ENCODE measurements at places on chromosomes 2 and 18.

- DNase-seq = no peak
These were observed 87.2 kb upstream of the YWHAQ start for GRCh38 chr2:9717886-9718451.

GRCh38 chr18:22347606-22348511 lies 69.9 kb downstream of the CTAGE1 start:
- DNase-seq = no peak

DNA sequence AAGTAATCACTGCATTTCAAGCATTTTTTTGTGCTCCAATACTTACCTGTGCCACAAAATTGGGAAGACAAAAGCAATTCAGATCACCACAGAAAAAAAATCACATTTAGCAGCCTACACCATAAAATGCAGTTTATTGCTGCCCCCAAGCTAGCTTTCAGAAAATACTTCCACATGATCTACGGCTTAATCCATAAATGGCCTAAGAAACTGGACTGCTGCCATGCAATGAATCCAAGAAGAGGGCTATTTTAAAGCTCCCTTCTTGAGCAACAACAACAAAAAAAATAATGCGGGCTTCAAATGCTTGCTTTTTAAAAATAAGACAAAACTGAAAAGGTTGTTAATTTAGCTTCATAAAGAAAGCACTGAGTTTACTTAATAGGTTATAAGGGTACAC lies 272.3 kb downstream of the RAD51AP2 start:
- DNase-seq = no peak

- DNase-seq = no peak
These were observed 164.2 kb upstream of the ETAA1 start for GRCh38 chr2:67232936-67233335.

DNA sequence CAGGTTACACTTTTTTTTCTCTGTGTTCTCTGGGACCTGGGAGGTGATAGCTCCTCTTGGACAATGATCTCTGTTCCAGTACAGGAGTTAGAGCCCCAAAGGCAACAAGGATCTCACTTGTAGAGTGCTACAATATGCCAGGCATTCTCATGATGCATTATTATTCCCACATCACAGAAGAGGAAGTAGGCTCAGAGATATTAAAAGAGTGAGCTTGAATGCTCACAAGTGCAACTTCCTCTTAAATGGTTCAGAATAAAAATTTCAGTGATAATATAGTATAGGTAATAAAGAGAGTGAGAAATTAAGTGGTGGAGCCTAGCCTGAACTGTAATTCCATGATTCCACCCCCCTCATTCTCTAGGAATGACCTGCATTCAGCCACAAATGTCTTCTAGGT lies 21.4 kb downstream of the POLE4 start:
- no peak for DNase-seq

DNA sequence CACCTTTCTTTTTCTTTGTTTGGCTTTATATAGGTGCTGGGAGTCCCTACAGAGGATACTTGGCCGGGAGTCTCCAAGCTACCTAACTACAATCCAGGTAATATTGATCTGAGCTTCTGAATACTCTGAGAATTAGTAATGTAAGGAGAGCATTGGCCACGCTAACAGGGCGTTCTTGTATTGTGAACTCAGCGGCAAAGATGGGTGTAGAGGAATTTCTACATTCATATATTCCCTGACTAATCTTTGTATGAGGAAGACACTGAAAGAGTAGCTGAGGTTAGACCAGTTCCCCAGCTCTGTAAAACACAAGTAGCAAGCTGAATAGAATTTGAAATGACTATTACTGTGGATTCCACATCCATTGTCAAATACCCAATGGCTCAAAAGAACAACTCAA lies 48.5 kb downstream of the CDK15 start:
- no peak for DNase-seq

DNA sequence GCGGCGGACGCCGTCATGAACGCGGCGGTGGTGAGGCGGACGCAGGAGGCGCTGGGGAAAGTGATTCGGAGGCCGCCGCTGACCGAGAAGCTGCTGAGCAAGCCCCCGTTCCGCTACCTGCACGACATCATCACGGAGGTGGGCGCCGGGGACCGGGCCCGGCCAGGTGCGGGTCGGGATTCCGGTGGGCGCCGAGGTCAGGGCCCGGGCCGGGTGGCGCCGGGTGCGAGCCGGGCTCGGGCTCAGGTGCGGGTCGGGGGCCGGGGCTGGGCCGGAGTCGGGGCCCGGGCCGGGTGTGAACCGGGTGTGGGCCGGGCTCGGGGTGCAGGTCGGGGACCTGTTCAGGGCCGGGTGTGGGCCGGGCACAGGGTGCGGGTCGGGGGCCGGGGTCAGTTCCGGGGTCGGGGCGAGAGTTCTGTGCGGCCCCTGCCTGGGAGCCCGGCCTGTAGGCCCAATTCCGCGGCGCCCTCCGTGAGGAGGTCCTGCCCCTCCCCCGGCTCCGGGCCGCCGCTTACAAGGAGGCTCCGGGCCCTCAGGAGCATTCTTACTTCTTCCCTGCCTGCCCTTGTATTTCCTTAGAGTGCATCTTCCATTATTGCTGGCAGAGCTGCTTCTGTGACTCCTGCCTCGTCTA lies 447 bp downstream of the TRAF3IP1 start:
- peak; percentile 40 for DNase-seq

DNA sequence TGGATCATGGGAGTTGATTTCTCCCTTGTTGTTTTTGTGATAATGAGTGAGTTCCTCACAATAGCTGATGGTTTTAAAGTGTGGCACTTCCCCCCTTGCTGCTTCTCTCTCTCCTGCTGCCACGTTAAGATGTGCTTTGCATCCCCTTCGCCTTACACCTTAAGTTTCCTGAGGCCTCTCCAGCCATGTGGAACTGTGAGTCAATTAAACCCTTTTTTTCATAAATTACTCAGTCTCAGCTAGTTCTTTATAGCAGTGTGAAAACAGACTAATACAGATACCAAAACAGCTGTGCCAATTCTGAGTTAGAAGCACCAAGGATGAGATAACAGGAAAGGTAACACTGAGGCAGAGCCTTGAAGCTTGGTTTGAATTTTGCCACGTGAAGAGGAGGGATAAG lies 44.7 kb downstream of the ITSN2 start:
- no peak for DNase-seq

DNA sequence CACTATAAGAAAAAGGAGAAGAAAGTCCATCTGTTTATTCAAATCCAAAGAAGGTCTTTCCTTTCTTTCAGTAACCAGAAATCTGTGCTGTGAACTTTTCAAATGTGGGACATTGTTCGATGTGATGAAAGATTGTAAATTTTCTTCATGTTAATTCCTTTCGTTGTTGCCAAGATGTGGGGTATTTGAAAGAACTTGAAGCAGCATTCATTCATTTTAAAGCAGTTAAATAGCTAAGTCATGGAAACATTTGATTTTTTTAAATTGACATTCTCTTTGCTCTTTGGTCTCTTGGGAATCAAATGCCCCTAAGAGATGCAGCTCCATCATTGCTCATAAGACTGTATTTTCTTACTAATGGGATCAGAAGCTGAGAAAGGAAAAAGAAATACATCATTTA lies 93.7 kb upstream of the EHBP1 start:
- no peak for DNase-seq

- DNase-seq = no peak
These were observed 81.9 kb downstream of the IKZF2 start for GRCh38 chr2:213069531-213069930.

DNA sequence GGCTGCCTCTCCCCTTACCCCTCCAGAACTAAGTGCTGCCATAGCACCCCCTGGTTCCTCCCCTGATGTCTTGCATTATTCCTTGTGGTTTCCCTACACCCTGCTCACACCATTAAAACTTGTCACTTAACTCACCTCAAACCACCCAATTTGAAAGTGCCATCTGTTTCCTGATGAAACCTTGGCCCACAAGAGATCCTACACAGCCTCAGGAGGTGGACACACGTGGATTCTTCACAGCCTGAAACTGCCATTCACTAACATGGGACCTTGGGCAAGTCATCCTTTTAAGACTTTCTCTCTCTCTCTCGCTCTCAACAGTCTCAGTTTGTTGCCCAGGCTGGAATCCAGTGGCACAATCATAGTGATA lies 27.5 kb upstream of the FAM124B start:
- DNase-seq = no peak

DNA sequence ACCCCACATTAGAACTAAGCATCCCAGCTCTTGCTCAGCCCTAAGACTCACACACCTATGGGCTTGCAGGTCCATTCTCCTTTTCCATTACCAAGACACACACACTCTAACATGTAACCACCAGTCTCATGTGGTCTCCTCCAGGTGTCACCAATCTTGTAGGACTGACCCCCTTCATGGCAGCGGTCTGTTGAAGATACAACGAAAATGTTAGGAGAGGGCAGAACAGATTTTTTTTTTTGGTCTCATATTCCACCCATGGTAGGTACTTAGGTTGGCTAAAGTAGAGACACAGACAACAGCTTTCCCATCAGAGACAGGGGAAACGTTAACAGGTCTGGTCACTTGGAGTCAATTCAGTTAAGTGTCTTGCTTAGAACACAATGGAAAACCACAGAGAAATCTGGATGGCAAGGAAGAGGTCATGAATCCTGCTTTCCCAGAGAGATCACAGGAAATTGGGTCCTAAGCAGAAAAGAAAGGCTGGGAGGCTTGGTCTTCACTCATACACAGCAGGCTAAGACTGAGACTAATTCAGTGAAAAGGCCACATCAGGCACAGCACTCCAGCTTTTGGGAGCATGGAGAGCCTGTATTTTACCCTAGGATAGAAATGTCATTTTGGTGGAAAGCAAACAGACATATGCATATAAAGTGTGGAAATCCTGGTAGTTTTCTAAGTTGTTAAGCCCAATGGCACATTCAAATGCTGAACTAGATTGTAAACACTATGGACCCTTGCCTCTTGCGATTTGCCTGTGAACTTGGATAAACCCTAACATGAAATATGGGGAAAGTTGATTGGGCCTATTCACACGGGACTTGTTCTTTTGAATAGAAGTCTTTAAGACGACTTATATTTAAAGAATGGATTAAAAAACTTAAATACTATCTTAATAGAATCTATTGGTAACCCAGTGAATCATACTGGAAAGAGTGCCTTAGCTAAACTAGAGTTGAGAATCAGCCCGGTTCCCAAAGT lies 3.8 kb downstream of the FN1 start:
- no peak for DNase-seq

- DNase-seq = no peak
These were observed 80.1 kb upstream of the FOSL2 start for GRCh38 chr2:28312307-28313219.

DNA sequence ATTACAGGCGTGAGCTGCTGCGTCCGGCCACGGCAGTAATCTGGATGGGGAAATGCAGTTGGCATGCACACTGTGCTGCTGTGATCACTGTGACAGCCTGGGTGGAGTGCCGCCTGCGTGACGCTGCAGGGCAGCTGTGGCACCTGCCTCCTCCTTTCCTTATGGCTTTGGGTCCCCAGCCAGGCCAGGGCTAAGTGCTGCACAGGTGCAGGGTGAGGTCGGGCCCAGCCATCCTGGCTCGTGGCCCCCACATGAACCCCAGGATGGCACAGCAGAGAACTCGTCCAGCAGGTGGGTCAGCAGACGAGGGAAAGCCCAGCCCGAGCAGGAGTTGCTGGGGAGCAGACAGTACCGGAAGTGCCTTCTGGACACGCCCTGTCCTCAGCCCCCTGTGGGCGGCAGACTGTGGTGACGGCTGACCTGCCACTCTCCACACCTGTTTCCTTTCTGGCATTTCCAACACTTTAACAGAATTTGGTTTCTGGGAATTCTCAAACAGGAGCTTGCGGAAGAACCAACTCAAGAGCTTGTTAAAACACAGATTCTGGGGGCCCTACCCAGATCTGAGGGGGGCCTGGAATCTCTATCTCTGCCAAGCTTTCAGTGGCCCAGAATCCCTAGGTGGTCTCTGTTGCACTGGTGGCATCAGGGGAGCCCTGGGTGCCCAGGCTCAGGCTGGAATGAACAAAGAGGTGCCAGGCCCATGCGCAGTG lies 16.9 kb downstream of the HS1BP3 start:
- no peak for DNase-seq

DNA sequence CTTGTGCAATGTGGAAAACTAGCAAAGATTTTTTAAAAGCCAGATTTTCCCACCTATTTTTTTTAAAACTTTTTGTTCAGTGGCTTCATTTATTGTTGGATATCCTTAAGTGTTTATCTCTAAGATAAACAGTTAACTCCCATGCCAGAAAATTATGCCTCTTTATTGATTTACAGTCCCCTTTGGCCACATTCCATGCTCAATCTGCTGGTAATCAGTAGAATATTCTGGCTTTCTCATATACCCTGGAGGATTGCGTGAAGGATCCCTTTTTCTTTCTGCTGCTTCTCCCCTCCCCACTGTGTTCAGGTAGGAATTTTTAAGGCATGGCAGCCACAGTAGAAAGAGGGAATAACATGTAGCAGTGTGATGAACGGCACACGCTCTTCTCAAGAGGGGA lies 2.6 kb downstream of the GRHL1 start:
- no peak for DNase-seq

- DNase-seq = peak; percentile 23
These were observed 1.8 kb downstream of the DCC start for GRCh38 chr18:52341608-52342381.

DNA sequence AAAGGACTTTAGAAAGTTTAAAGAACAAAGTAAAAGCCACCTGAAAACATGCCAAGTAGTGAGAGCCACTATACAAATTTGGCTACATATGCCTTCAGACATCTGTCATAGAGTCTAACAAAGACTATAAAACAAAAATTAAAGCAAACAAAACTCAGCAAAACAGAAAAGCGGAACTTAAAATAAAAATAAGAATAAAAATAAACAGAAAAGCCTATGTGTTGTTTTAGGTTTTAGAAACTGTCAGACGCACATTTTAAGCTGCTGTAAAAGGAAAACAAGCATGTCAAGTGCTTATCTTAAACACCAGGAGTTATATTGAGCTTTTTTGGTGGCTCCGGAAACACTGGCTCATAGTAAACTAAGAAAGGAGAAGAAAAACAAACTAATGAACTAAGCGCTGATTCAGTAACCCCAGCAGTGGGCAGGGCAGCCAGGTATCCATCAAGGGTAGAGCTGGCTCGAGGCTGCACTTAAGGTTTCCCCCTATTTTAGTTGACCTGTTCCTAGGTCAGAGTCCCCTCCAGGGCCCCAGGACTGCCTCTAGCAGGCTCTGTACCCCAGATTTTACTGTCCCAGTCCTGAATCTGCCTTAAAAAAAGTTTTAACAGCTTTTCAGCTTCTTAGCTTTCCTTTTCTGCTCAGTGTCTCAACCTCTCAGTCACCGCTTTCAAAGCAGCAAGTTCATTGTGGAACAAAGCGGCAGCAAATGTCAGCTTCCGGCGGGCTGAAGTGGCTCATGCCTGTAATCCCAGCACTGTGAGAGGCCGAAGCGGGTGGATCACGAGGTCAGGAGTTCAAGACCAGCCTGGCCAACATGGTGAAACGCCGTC lies 15.4 kb upstream of the RMC1 start:
- no peak for DNase-seq

- no peak for DNase-seq
These were observed 27.0 kb downstream of the ROCK1 start for GRCh38 chr18:21084511-21085078.

Measured in femur (tissue), 1 donor.